Erythroblast (primary cell): ENCODE measurements at places on chromosomes 13 and 19.

- DNase-seq, result no peak
Measured at GRCh38 chr13:28819046-28819730, 951 bp upstream of the MTUS2 start.

DNA sequence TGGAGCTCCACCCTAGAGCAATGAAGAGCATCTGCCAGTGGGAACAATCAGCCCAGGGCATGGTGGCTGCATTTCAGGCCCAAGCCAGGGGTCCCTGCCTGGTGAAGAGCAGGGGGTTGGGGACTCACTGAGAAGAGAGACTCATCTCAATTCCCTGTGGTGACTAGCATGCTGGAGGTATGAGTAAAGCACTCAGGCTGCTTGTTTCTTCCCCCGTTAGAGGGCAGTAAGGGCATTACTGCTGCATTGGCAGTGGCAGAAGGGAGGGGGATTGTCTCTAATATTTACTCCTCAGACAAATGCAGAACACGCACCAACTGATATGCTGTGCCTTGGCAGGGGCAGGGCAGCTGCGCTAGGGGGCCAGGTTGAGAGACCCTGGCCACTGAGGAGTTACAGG lies 329.1 kb downstream of the SLITRK5 start:
- no peak for DNase-seq

GRCh38 chr19:14203177-14203576 lies 2.8 kb downstream of the ADGRL1 start:
- no peak for DNase-seq

GRCh38 chr19:7561325-7561724 lies 25.8 kb downstream of the PNPLA6 start:
- no peak for DNase-seq

DNA sequence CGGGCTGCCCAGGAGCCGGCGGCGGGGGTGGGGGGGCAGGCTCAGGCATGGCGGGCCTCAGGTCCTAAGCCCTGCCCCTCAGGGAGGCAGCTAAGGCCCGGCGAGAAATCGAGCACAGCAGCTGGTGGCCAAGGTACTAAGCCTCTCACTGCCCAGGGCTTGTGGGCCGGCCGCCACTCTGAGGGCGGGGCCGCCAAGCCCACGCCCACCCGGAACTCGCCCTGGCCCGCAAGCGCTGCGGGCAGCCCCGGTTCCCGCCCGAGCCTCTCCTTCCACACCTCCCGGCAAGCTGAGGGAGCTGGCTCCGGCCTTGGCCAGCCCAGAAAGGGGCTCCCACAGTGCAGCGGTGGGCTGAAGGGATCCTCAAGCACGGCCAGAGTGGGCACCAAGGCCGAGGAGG lies 33.1 kb downstream of the PCDH8 start:
- no peak for DNase-seq

- DNase-seq, result peak; percentile 52
Measured at GRCh38 chr13:101626925-101627555, 174.6 kb downstream of the ITGBL1 start.
